ENCODE measurements at places on chromosomes 2 and 18. TPM values are rescaled to one million over a fixed set of nuclear protein-coding genes. Genes with fewer than 3 reads are reported as not detected.

GRCh38 chr18:57404345-57404744 lies 30.8 kb upstream of the ONECUT2 start:
- DNase-seq = no peak

CHRND gene
- 12.5 TPM for polyA plus RNA-seq

CNOT11 gene
- 17.6 TPM for polyA plus RNA-seq

MARCHF4 gene
- polyA plus RNA-seq = not detected

PDIA6 gene
- 139 TPM for polyA plus RNA-seq

TRABD2A gene
- polyA plus RNA-seq = 0.47 TPM

DNA sequence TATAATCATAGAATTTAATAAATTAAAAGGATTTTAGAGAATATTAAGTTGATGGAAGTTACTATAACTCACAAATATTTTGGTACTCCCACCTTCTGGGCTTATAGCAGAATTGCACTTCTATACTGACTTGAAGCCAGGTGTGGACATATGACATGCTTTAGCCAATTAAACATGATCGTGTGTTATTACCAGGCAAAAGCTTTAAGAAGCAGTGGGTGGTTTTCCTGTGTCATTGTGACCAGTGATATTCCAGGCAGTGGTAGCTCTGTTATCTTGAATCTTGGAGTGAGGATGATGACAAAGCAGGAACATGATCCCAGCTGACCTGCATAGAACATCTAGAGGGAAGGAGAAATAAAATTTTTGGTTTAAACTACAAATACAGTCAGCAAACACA lies 370.9 kb upstream of the ZEB2 start:
- DNase-seq = no peak

- DNase-seq = no peak
These were observed 102.9 kb downstream of the DDX1 start for GRCh38 chr2:15694589-15694986.

DNA sequence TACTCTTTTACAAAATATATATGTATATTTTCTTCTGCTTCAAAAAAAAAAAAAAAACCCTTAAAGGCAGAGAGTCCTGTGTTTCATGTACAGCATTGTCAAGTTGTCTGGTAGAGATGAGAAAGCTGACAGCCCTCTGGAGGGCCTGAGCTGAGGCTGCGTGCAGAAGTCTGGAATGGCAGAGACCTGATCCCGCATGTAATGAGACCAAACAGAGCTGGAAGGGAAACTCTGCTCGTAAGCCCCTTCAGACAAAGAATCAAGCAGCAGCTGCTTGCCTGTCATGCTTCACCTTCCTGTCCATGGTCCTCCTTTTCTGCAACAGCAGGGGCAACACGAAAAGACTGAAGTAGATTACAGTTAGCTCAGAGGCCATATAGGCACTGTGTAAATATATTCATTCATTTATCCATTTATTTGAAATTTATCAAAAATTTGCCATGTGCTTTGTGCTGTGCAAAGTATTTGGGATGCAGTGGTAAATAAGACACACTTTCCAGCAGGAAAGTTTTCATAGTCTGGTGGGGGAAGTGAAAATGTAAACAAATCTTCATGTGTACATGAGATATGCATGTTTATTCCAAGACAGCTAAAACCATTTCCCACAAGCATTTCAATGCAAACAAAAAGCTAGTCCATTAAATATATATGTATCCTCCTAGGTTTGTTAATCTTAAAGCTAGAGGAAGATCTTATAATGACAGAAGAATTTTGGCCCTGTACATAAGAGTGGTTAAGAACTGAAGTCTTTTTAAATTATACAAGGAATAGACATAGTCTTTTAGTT lies 912.7 kb downstream of the CPS1 start:
- no peak for DNase-seq

DNA sequence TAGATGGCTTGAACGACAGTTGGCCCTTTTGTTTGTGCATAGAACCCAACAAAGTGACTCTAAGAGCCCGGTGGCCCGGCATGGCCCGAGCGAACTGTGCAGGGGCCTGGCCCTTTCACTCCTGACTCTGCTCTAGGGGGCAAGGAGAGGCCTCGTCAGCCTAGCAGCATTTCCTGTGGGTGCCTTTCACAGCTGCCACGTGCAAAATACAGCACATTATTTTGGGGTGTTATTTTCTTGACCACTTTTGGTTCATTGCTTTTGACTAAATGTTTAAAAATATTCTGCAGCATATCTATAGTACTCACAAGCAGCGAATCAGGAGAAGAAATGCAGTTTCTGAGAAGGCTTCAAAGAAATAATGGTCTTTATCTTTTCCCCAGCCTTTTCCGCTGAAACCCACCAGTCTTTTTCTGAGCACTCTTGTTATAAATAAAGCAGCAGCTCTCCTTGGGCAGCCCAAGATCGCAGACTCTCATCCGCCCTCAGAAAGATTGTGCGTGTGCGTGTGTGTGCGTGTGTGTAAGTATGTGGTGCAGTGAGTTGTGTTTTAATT lies 31.3 kb downstream of the DGKD start:
- DNase-seq = no peak

GALNT14 gene
- 0.14 TPM for polyA plus RNA-seq

DNA sequence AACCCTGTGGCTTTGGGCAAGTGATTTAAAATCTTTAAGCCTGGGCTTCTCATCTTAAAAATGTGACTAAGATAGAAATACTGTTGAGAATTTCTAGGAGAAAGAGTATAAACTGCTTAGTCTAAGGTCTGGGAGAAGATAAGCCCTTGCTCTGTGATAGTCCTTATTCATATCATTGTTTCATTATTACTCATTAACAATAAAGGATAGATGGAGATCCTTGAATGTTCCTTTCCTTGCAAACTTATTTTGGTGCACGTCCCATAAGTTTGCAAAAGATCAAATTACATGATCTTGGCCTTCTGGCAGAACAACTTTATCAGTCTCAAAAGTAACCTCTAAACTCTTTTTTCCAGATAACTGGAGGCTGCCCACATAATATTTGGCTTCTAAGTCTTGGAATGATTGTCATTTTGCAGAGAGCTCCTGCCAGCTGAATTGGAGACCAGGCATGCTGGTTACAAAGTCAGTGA lies 138.3 kb downstream of the FAM124B start:
- DNase-seq = no peak

DNA sequence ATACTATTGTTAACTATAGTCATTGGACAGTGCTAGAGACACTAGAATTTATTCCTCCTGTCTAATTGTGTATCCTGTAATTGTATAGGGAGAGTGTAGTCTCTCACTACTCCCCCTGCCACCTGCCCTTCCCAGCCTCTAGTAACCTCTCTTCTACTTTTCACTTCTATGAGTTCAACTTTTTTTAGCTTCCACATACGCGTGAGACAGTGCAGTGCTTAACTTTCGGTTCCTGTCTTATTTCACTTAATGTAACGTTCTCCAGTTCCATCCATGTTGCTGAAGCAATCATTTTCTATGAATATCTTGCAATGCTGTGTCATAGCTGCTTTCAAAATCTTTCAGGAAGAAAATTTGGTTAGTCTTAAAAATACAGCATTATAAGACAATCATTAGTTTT lies 22.8 kb upstream of the RUFY4 start:
- no peak for DNase-seq

- no peak for DNase-seq
These were observed 309.5 kb upstream of the LYPD1 start for GRCh38 chr2:132979339-132980093.

GRCh38 chr2:149994057-149994728 lies 406.6 kb upstream of the MMADHC start:
- no peak for DNase-seq

GRCh38 chr2:171595896-171596295 lies 73.6 kb downstream of the CYBRD1 start:
- no peak for DNase-seq

SCN2A gene
- 0.03 TPM for polyA plus RNA-seq

- DNase-seq = no peak
These were observed 156.4 kb upstream of the KLHL14 start for GRCh38 chr18:32929213-32929612.

CACNB4 gene
- 0.10 TPM for polyA plus RNA-seq
